ENCODE measurements at places on chromosomes 6 and 20.

- no peak for DNase-seq
Observed at GRCh38 chr6:135282395-135282794, 101.3 kb downstream of the MYB start.

- no peak for DNase-seq
Observed at GRCh38 chr6:1013656-1014430, 298.1 kb upstream of the FOXQ1 start.

DNA sequence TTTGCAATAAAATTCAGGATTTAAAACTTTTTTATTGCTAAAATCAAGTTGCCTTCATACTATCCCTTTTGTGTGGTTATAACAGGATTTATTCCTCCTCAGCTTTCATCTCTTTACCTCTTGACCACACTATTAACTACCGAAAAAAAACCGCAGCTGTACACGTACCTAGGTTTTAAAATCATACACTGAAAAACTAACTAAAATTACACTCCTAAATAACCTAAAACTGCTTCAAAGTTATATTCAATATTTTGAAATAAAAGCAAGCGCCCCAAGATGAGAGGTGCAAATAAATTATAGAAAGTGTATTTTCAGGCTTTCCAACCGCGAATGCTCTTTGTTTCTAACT, 1.4 kb downstream of the MPC1 start:
- DNase-seq: no peak

GRCh38 chr20:2840967-2841531, 504 bp downstream of the VPS16 start:
- DNase-seq: no peak

- DNase-seq: no peak
Observed at GRCh38 chr6:12289933-12290820, at the start of gene EDN1. Gene EDN1, plus strand, starts transcription at chr6:12290361. Its CDS starts 269 bp downstream, at chr6:12290630.

GRCh38 chr6:135608031-135608430, 110.5 kb upstream of the AHI1 start:
- no peak for DNase-seq

DNA sequence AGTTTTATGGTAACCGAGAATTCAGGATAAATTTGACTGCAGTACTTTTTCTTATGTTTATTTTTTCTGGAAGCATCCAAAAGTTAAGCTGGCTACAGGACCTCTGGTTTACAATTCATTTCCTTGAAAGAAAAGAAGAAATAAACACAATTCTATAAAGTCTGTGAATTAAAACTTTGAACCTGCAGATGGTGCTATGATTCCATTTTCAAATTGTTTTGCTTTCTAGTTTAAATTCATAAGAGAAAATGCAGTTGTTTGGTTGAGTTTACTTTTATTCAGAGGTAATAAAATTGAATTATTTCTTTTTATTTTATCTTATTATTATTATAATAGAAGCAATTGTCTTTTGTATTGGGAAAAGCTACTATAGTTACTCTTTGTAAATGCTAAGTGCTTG, 1.8 kb upstream of the VIP start:
- no peak for DNase-seq

DNA sequence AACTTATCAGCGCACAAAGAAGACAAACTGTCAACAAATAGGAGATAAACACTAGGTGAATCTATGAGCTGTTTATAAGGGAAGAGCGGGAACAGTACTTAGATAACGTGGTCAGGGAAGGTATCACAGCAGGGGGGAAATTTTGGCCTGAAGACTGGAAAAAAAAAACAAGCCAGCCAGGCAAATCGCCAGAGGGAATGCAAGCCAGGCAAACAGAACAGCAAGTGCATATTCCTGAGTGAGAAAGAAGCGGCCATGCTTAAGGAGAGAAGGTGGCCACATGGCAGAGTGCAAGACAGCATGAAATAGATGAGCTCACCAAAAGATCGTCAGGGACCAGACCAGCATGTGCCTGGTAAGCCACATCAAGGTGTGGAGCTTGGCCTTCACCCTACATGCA, 466.5 kb upstream of the ARID1B start:
- DNase-seq: no peak

- DNase-seq: no peak
Observed at GRCh38 chr6:144266091-144266649, 19.0 kb upstream of the UTRN start.

- no peak for DNase-seq
Observed at GRCh38 chr6:54288474-54288873, 19.8 kb upstream of the TINAG start.

- DNase-seq: no peak
Observed at GRCh38 chr6:163745536-163746400, 331.2 kb downstream of the QKI start.

DNA sequence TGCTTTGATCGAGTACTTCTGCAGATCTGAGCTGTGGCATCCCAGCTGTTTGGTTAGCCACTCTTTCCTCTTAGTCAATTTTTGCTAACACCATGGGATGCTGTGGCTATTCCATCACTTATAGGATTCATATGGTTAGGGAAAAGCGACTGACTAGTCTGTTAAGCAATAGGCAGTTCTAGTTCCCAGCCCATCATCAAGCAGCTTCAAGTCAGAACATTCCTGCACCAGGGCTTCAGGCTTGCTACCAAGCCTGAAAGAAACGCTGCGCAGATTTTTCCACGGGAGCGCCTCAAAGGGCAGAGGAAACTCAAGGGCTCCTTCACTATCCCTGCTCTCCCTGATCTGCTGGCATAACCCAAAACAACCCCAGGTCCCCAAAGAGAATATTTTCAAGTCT, 159.8 kb upstream of the SUPT3H start:
- no peak for DNase-seq

GRCh38 chr20:25196786-25197120, 1.2 kb downstream of the ENTPD6 start:
- DNase-seq: no peak

- DNase-seq: no peak
Observed at GRCh38 chr6:2818593-2818992, 23.1 kb downstream of the SERPINB1 start.

DNA sequence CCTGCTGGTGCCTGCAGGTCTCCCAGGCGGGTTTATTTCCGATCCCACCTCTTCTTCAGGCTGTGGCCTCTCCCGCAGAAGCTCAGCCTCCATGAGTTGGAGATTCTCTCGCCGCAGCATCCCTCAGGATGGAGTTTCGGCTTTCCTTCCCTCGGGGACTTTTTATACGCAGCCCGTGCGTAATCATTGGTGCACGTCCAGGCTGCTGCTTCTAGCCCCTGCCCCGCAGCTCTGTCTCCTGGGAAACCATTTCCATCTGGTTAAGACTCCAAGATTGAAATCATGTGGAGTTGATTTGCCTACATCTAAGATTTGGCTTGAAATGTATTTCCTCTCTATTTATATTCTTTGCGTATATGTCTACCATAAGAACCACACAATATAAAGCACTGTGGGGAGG, 46.7 kb upstream of the CARMIL1 start:
- DNase-seq: no peak

DNA sequence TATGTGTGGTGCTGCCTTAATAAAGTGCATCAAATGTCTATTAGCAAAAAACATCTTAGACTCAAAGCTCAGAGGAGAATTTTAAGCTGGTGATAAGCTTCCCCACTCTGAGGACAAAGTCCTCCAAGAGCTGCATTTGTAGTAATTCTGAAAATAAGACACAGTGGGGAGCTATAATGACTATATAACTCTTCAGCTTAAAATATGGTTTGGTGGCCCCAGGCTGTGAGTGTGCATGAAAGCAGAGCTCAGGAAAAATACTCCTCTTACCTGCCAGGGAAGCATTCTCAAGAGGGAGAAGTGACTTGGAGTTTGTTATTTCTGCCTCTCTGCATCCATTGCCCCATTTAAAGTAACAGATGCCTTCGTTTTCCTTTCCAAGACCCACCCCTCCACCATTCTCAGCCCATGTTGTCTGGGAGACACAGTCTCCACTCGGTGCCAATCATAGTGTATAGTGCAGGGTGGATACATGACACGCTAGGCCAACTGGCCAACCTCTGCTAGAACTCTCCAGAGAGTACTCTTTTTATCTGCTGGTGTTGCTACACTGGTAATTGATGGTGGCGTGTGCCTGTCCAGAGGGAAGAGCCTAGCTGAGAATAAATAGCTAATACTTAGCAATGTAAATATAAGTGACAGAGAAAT, 229.2 kb downstream of the PHF3 start:
- no peak for DNase-seq

DNA sequence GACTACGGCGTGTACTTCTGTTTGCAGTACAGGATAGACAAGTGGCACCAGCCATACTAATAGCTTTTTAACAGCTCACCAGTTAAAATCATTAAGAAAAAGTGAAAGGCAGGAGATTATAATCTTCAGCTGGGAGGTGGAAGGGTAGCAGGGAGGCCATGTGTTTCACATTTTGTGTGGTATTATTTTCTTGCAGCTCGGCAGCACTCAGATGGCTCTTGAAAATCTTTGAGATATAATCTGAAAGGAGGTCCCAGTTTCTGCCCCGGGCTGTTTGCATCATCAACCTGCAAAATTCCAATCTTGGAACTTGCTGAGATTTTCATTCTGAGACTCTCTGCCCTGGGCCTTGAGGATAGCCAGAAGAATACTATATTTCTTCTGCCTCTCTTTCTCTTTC, 87.5 kb upstream of the HDAC2 start:
- no peak for DNase-seq

- no peak for DNase-seq
Observed at GRCh38 chr6:159809149-159809548, 9.1 kb downstream of the PNLDC1 start.

GRCh38 chr6:132320007-132320406, 81.3 kb downstream of the MOXD1 start:
- DNase-seq: no peak

DNA sequence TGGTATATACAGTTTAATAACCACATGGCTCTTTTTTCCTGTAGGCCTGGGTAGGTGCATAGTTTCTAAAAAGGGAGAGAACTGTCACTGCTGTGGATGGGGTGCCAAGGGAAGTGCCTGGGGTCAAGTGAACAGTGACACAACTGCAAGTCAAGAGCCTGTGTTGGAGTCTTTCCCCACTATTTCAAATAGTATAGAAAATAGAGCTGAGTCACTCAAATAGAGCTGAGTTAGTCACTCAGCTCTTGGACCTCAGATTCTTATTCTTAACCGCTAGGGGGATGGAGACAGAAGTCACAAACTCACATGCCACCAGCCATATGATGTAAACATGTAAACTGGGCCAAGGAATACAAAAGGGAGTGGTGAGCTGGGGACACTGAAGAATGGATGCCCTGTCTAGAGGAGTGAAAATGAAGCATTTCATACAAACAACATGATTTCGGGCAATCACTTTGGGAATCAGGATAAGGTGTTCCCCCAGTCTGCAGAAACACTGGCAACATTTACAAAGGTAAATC, 2.1 kb downstream of the NQO2 start:
- no peak for DNase-seq

GRCh38 chr6:107732461-107732860, 91.7 kb downstream of the SCML4 start:
- no peak for DNase-seq

- DNase-seq: no peak
Observed at GRCh38 chr6:32151863-32152768, at the start of gene PRRT1. Gene PRRT1, minus strand, starts transcription at chr6:32151939. Its CDS starts 112 bp downstream, at chr6:32151827.

DNA sequence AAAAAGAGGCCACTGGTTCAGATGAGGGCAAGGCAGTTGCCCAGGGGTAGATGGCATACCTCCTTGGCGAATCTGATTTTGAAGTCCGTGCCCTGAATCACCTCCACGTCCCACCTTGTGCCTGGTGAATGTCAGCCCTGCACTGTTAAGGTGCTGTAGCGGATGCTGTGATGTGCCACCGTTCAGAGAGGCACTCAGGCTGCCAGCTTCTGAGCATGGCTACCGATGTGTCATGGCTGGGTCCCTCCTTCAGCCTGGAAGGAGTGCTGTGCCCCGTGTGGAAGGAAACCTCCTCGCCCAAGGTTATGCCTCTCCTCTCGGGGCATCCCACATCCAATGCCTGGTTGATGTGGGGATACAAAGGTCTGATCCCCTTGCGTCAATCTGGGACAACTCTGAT, 43.6 kb downstream of the UST start:
- DNase-seq: no peak

- no peak for DNase-seq
Observed at GRCh38 chr20:52457826-52458225, 266.2 kb upstream of the ZFP64 start.

- DNase-seq: no peak
Observed at GRCh38 chr20:7420345-7420744, 519.9 kb downstream of the HAO1 start.

DNA sequence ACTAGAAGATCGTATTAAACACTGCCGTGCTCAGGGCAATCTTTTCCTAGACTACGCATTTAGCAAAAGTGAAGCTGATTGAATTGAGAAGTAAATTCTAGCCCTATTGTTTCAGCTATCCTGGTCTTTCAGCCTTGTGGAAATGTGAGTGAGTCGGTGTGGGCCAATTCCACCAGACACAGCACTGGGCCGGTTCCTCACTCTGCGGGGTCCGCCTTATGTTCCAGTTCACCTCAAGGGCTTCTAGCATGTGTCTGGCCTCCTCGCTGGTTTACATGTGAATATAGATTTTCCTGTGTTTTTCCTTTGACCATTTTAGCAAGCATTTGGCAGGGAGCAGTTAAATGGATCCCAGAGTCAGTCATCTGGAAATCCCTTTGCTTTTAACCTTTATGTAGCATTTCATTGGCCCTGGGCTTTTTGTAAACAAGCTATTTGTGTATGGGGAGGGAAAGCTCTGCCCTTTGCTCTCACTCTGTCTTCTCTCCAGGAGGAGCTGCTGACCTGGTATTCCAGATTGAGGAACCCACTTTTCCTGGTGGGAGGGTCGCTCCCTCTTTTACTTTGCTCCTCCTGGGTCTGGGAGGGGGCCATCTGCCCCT, 12.4 kb upstream of the GTSF1L start:
- DNase-seq: no peak

DNA sequence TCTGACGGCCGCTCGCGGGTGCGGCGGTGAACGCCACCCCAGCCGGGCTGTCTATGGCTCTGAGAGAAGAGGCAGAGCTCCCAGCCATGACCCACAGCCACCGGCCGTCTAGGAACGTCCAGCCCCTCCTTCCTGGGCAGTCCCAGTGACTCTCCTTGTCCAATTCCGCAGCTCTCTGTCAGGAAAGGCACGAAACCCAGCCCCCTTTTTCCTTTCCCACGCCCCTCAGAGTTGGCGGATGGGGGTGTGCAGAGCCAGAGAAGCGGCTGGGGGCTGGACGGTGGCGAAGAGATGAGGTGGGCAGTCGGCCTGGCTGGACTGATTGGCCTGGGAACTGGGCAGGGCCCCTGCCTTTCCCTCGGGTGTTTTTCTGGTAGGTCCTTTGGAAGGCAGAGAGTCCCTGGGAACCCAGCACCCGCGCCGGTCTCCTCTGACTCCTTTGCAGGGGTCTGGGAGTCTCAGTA, 1.5 kb downstream of the EBF4 start:
- no peak for DNase-seq
